Stimulated activated naive CD4-positive, alpha-beta T cell (primary cell): ENCODE measurements at places on chromosomes 16 and 17.

GRCh38 chr16:11597235-11598095 lies 10.7 kb upstream of the LITAF start:
- DNase-seq: no peak

DNA sequence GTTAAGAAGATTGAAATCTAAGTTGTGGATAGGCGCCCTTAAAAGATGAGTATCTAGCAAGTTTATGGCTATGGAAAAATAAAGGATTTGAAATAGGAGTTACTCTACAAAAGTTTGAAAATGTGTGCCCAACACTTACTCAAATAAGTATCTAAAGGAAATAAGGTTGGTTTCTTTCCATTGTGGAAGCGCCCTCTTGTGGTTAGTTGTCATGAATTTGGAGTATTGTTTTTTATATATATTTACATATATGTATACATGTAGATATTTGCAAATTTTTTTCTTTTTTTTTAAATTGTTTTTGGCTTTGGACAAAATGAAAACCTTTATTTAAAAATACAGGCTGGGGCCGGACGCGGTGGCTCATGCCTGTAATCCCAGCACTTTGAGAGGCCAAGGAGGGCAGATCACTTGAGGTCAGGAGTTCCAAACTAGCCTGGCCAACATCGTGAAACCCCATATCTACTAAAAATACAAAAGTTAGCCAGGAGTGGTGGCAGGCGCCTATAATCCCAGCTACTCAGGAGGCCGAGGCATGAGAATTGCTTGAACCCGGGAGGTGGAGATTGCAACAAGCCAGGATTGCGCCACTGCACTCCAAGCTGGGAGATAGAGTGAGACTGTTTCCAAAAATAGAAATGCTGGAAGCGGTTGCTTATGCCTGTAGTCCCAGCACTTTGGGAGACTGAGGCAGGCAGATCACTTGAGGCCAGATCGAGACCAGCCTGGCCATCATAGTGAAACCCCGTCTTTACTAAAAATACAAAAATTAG lies 24.0 kb upstream of the VPS4A start:
- peak; percentile 22 for DNase-seq

DNA sequence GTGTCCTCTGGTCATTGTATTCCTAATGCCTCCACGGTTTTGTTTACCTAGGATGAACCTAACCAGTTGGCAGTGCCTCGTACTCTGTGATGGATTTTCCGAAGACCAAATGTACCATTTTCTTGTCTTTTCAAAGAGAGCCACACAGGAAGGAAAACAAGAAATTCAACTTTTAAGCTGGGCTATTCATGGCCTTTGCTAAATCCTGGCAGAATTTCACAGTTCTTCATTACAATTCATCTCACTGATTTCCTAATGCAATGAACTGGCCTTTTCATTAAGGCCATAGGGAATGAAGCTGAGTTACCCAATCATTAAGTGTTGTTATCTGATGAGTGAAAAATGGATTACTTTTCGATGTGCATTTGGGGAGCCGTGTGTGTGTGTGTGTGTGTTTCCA lies 7.9 kb upstream of the KCNJ16 start:
- no peak for DNase-seq

DNA sequence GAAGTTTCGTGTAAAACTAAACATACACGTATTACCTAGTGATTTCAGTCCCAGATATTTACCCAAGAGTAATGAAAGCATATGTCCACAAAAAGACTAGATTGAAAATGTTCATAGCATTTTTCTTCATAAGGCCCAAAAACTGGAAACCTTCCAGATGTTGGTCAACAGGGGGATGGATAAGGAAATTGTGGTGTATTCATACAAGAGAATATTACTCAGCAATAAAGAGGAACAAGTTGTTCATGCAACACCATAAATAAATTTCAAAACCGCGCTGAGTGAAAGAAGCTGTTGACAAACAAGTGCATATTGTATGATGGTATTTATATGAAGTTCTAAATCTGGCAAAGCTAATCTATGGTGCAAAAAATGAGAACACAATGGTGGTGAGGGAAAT lies 54.1 kb upstream of the NFAT5 start:
- DNase-seq: no peak

DNA sequence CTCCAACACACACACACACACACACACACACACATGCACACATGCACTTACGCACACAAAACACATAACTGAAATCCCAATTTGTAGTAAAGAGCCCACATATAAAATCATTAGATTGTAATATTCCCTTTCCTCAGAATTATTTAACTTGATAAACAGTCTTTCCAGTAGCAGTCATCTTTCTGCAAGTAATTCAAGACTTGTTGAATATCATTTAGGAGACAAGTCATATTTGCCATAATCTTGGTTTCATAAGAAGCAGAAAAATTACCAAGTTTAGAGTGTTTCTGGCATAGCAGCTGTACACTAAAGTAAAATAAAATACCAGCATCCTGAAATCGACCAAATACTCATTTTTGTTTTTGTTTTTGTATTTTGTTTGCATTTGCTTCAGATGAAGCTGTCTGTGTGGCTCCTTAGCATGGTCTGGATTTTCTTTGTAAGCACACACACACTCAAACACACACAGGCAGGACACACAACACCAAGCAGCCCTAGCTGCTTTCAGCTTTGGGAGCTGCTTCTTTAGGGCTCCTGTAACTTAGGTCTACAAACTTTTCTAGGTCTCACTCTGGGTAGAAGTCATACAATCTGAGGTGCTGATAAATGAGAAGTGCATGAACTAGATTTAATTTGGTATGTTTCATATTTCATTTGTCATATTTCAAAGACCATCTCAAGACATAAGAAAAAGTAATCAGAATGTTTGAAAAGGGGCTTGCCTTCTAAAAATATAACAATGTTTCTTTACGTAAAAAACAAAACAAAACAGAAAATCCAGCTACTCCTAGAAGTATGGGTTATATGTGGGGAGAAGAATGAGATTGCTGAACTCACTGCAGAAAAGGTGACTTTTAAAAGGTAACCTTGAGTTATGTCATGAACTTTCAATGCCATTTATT lies 3.0 kb downstream of the SALL1 start:
- DNase-seq: no peak

- no peak for DNase-seq
Observed at GRCh38 chr17:34672176-34672785, 92.9 kb downstream of the TMEM132E start.

- no peak for DNase-seq
Observed at GRCh38 chr17:79399610-79400144, 211.2 kb downstream of the RBFOX3 start.

GRCh38 chr16:64445649-64446048 lies 676.2 kb downstream of the CDH11 start:
- DNase-seq: no peak

GRCh38 chr16:85257483-85257882 lies 145.2 kb upstream of the CIBAR2 start:
- no peak for DNase-seq

- DNase-seq: no peak
Observed at GRCh38 chr17:79803421-79803996, 6.6 kb upstream of the CBX8 start.

DNA sequence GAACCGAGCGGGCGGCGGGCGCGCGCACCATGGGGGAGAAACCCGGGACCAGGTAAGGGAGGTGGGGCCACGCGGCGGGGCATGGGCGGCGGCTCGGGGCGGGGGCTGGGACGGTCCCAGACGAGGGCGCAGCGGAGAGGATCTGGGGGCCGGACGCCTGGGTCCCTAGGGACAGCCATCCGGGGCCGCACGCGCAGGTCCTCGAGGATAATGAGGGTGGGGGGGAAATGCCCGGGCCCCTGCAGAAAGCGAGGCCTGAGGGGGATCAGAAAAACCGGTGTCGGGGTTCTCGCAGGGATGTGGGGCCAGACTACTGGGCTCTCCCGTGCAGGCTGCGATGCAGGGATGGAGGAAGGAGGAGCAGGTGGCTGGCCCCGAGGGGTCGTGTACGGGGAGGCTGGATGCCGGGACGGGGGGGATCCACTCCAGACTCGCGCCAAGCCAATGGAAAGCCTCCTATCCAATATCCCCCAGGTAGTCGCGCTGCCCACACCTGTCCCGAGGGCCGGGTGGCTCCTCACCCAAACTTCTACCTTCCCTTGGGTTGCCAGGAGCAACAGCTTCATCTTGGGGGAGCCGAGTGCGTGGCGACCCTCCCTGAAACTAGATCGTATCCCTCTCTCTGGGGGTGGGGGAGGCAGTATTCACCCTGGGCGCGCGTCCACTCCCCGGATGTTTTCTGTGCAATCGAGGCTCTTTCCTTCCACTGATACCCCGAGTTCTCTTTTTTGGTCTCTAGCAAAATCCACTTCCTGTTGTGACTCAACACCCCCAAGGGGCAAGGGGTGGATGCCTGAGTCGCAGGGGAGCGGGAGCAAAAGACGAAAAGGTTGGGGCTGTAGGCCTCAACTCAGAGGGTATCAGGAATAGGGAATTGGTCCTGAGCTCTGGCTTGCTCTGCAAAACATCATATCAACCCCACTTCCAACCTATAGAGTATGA lies 532 bp downstream of the ARRB2 start:
- peak; percentile 61 for DNase-seq

DNA sequence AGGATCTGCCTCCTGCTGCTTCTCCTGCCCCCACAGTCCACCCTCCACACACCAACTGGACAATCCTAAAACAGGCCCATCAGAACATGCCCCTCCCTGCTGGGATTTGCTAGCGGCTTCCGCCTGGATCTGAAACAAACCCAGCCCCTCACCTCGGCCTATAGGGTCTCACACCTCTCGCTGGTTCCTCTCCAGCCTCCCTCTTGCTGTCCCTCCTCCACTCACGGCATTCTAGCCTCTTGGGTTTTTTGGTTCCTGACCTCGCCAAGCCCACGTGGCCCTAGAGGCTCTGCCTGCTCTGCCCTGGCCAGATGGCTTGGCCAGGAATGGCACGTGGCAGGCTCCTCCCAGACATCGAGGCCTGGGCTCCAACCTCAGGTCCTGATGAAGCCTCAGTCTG lies 15.7 kb upstream of the MTSS2 start:
- DNase-seq: no peak

GRCh38 chr16:48180868-48181480 lies 25.2 kb upstream of the ABCC12 start:
- no peak for DNase-seq

DNA sequence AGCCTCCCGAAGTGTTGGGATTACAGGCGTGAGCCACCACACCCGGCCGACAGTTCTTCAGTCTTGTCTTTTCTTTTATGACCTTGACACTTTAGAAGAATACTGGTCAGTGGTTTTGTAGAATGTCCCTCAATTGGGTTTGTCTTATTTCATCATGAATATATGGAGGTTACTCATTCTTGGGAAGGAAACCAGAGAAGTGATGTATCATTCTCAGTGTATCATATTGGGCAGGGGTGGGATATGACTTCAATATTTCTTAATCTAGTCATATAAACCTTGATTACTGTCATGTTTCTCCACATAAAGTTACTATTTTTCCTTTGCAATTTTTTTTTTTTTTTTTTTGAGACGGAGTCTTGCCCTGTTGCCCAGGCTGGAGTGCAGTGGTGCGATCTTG lies 36.9 kb downstream of the SNTB2 start:
- DNase-seq: no peak

GRCh38 chr16:66255647-66256046 lies 110.8 kb upstream of the CDH5 start:
- DNase-seq: no peak

GRCh38 chr16:4383591-4384444 lies 12.2 kb downstream of the VASN start:
- DNase-seq: no peak

- DNase-seq: no peak
Observed at GRCh38 chr16:19417640-19418039, at the start of gene TMC5. Gene TMC5, plus strand, starts transcription at chr16:19417883. Its CDS starts 22,156 bp downstream, at chr16:19440039.

- no peak for DNase-seq
Observed at GRCh38 chr17:9918804-9919352, 13.8 kb upstream of the RCVRN start.

DNA sequence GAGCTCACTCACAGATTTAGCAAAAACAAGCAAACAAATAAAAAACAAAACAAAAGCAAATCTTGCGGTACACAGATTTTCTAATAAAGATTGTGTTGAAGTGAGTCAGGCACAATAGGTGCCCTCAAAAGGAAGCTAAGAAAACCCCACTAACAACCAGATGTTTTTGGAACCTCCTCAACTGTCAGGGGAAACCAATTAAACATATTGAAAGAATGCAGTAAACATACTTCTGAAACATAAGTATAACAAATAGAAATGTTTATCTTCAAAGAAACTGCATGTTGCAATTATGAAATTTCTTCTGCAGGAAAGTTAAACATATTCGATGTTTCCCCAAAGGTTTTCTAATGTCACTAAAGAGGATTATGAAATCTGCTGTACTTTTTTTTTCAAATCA lies 110.5 kb upstream of the CORO6 start:
- no peak for DNase-seq

DNA sequence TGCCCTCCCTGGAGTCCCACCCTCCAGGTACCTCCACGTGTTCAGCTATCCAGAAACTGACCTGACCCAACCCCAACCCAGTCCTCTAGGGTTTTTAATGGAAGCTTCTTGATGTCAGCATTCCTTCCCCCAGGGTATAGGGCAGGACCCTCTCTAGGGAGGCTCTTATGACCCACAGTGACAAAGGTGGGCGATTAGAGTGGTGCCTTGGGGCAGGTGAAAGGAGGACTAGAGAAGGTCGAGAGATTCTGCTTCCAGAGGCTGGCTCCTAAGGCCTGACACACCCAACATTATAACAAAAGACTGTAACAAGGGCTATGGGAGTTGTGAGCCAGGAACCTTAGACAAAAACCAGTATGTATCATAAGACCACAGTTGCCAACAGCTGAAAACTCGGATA lies 17.2 kb downstream of the COX11 start:
- no peak for DNase-seq

GRCh38 chr17:76676629-76677028 lies 33.1 kb upstream of the ST6GALNAC1 start:
- DNase-seq: no peak

- no peak for DNase-seq
Observed at GRCh38 chr16:80040413-80040812, 439.9 kb upstream of the MAF start.

GRCh38 chr17:82103553-82104451 lies 5.8 kb upstream of the FASN start:
- DNase-seq: no peak

GRCh38 chr16:50665128-50665878 lies 15.8 kb downstream of the SNX20 start:
- DNase-seq: peak; percentile 76

DNA sequence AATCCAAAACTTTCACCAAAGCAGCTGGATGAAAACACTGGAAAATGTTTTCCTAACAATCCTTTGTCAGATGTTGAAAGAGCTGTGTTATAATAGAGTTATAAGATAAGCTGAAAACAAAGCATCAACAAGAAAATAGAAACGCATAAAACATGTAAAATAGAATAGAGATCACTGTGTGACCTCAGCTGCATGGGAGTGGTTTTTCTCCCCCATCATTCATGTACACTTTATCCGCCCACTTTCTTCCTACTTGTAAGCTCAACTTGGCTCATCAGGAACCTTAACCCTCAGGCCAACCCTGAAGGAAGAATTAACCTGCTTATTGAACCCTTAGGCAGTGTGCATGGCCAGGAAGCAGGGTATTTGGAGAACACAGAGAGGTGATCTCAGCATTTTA lies 238.5 kb upstream of the PMFBP1 start:
- no peak for DNase-seq
